ENCODE measurements at places on chromosomes 12 and 14. TPM values are rescaled to one million over a fixed set of nuclear protein-coding genes. Genes with fewer than 3 reads are reported as not detected.

The GPR162 gene
- 21.5 TPM for total RNA-seq

The SOAT2 gene
- not detected for total RNA-seq

The COX8C gene
- total RNA-seq = not detected

The CLECL1 gene
- 1.7 TPM for total RNA-seq

The PRB4 gene
- total RNA-seq = not detected

Data from lower lobe of right lung (tissue), 2 donors.